Astrocyte (in vitro differentiated cells and primary cell): ENCODE measurements at places on chromosomes 1 and 21. TPM values are rescaled to one million over a fixed set of nuclear protein-coding genes. Genes with fewer than 3 reads are reported as not detected.

DNA sequence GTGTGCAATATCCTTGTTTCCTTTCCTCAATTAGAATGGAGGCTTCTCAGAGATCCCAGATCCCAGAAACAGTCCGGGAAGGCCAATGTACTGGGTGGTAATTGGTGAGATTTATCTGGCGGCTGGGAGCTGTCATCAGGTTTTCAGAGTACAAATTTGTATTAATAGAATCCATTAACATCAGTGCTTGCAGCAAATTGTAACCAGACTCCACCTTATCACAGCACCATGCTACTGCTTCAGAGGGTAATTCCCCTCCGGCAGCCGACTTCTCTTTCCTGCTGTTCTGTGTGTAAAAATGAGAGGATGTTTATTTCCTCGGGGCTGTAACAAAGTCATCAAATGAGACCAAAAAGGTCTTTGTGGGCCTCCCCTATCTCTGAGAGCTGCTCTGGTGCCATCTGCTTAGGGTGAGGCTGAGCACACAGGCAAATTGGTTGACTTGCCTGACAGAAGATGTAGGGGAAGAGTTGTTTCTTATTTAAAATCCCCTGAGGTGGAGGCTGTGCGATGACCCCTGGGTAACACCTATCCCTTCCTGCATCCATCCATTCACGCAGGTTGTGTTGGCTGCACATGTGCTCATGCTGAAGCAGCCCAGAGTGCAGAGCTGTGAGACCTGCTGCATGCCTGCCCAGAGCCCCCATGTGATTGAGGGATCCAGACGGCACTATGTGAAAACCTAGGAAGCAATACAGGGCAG is 19.2 kb downstream of the NFASC start:
- DNase-seq, result no peak

DNA sequence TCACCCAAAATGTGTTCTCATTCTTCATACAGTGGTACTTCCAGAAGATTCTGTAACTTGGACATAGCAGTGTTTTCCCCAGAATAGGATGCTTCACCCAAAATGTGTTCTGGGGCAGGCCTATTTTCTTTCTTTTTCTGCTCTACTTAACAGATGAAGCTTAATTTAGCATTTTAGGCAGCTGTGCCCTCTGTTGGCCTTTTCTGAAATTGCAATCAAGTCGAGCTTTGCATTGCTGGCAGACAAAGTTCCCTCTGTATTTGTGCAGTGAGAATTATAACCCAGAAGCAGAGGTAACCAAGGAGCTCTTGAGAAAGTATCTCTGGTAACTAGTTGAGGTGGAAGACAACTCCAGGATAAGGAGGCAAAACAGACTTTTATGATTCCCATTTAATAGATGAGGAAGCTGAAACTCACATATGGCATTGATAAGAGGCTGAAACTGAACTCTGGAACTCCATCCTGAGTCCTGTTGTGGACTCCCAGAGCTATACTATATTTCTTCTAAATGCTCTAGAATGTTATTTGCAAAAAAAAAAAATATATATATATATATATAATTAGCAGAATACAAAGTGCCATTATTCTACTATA is 50.3 kb upstream of the L1TD1 start:
- peak; percentile 19 for DNase-seq

Gene ILDR2
- total RNA-seq, result 7.8 and 9.3 TPM in 2 replicates

DNA sequence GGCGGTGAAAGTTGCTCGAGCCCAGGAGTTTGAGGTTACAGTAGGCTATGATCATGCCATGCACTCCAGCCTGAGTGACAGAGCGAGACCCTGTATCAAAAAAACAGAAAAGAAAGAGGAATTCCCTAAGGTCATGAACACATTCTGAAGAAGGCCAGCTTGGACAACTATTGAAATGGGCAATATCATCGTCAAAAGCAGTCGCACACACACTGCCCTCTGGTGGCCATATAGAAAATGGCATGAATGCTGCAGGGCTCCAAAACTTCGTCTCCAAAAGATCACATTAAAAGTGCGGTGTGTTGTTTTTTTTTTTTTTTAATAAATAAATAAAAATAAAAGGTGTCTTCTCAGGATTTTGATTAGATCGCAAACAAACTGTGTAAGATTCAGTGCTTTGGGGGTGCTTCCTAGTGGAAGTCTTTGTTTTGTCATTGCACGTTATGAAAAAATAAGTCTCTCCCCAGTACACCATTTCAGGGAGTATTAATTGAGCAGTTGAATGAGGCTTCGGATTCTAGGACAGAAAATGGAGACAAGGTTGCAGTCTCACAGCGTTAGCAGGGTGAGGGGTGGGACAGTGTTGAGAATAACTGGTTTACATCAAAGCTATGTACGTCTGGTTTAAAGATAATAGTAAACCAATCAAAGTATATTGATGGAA is 87.5 kb upstream of the FMN2 start:
- DNase-seq, result no peak

- no peak for DNase-seq
These were observed 3.4 kb downstream of the NEK7 start for GRCh38 chr1:198160222-198160621.

Gene ARTN
- total RNA-seq, result 1.2 and 1.5 TPM in 2 replicates

DNA sequence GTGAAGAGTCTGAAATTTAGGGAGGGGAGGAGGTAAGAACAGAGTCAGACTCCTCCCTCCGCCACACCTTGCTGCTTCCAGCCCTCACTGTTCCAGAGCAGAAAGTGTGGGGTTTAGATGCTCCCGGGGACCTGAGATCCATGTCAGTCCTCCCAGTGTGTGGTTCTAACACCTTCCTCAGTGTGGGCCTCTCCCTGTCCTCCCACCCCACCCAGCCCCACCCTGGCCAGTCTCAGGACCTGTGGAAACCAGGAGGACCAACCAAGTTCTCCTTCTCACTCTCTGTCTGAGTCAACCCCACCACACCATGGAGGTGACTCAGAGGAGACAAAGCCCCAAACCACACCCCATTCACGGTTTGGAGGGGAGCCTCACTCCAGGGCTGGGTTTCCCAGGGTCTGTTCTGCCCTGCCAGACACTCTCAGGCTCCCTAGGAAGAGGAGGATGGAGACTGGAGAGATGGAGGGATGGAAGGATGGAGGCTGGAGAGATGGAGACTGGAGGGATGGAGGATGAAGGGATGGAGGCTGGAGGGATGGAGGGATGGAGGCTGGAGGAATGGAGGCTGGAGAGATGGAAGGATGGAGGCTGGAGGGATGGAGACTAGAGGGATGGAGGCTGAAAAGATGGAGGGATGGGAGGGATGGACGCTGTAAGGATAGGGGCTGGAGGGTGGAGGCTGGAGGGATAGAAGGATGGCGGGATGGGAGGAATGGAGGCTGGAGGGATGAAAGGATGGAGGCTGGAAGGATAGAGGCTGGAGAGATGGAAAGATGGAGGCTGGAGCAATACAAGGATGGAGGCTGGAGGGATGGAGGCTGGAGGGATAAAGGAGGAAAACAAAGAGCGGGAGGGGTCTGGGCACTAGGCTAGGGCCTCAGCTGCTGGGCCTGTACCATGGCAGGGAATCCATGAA is 100.9 kb upstream of the RUNX3 start:
- peak; percentile 41 for DNase-seq

GRCh38 chr1:176826265-176826664 is 338.2 kb downstream of the ASTN1 start:
- no peak for DNase-seq

Gene ALG14
- total RNA-seq, result 6.9 and 8.1 TPM in 2 replicates

GRCh38 chr21:42691901-42692559 is 38.6 kb downstream of the PDE9A start:
- no peak for DNase-seq

Gene SAMD13
- 0.93 and 1.3 TPM in 2 replicates for total RNA-seq

Gene SPATA21
- not detected in 2 replicates for total RNA-seq

DNA sequence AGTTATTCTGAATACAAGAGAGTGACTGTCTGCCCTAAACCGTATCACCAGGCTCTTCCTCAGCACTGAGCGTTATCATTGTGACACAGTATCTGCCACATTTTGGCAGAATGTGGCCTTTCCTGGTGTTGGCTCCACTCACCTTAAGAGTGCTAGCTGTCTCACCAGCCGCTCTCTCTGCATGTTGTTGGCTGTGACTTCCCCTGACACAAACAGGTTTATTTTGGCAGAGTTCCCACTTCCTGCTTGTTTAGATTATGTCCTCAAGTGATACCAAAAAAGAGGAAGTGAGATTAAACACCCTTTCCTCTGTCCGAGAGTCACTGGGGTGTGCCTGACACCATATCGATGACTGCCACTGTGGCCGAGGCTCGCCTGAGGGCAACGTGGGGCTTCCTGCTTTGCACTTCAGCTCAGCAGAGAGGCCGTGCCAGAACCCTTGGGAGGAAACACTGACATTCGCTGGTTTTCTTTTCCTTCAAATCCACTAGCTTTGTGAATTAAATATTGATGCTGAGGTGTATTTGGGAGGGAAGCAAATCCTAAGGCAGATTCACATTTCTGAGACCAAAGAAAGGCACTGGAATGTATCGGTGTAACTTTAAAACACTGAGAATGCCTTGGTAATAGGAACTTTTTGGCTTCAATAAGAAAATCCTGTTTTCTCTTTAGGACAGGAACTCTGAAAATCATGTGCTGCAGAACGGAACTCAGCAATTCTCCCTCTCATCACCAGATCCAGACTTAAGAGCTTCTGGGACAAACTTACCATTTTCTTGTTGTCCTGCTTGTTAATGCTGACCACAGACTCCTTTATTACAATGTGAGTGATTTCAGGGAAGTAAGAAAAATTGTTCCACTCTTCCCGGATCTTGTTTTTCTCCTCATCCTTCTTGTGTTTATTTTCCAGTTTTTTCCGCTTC is 102.1 kb downstream of the JAK1 start:
- DNase-seq, result no peak

Gene CA6
- not detected in 2 replicates for total RNA-seq

DNA sequence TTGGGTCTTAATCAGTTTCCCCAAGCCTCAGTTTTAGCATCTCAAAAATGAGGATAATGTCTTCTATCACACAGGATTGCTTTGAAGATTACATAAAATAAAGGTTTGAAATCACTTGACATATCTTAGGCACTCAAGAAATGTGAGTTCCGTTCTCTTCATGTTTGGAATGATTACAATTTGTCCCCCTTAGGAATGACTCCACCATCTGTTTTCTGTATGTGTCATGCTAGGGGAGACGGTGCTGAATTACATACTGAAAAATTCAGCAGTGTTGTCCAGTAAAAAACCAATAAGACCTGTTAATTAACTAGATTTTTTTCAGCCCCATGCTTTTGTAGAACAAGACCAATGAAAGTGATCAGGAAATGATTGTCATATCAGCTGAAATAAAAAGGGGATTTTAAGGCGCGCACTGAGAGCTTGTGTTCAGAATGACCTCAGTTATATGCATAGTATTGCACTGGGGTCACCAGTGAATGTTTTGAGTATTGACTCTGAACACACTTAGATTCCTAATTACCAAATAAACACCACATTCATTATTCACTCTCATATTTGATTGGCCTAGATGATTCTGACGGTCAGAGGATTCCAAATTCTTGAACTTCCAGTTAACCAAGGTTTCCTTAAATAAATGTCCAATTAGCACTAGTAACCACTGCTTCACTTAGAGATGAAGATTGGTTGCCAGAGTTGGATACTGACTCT is 114.5 kb upstream of the KCNK2 start:
- peak; percentile 73 for DNase-seq

- DNase-seq, result peak; percentile 94
These were observed 74.1 kb downstream of the XCL2 start for GRCh38 chr1:168469690-168470089.

Gene ORC1
- total RNA-seq, result 1.1 and 2.1 TPM in 2 replicates

Gene RORC
- total RNA-seq, result not detected in 2 replicates

DNA sequence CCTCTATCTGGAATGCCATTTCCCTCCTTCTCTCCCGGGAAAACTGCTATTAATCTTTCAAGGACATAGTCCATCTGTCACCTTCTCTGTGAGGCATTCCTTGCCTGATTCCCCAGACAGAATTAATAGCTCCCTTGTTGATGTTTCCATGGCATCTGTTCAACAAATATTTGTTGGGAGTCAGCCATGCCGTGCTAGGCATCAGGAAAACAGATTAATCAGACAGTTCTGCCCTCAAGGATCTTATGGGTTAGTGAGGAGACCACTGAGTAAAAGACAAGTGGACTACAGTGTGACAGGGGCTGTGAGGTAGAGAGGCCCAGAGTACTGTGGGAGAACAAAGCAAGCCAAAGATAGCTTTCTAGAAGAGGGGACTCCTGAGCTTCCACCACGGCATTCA is 11.4 kb upstream of the MAGOH start:
- DNase-seq, result no peak

DNA sequence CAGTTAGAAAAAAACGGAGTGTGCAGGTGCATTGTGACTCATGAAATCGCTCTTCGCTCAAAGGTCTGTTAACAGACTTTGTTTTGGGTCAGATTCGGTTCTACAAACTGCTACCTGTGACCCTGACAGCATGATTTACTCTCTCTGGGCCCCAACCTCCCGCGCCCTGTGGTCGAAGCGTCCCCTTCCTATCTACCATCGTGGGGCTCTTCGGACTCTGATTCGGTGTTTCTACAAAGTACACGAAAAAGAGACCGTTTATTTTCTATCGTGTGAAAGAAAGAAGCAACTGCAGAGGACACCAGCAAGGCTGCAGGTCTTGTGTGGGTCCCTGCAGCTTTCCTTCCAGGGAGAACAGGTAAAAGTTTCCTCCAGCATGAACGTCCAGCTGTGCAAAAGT is 29.4 kb upstream of the SLC19A1 start:
- no peak for DNase-seq

DNA sequence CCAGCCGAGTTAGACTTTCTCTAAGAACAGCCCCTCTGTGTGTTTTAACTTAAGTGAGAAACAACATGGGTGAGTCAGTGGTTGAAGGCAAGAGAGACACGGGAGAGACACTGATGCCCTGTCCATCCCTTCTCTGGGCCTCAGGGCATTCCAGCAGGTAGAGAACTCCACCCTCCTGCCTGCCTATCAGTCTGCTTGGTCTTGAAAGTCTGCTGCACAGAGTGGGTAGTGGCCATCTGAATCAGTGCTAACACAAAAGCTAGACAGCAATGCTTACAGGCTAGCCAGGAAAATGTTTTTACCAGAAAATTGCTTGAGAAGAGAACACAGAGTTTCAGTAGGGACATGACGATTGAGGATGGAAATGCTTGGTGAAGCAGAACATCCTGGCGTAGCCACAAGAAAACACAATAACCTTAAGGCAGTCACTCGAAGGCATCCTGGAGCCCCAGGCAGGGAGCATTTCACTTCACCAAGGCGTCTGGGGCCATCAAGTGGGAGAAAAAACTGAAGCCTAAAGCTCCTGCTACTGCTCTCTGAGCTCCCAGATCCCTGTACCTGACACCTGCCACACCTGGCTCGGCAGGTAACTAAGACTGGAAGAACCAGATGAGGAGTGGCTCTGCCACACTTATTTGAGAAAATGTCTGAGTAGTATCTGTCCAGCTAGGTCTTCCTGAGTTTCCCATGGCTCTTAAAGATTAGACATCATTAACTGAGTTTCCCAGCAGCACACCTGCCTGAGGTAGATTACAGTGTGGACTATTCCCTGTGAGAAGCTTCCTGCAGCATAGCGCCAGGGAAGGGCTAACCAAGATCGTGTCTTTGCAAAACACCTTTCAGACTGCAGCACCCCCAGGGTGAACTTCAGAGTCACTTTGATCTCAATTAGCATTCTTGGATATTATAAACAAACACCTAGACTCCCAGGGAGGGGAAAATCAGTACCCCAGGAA is 18.1 kb upstream of the LBR start:
- no peak for DNase-seq
